NCI-H1417 treated with DMSO at 0.1 percent for 48 hours (cell line): ENCODE measurements at places on chromosomes 3 and 15.

- no peak for DNase-seq
Observed at GRCh38 chr3:184485906-184486305, 75.7 kb upstream of the EPHB3 start.

- no peak for DNase-seq
Observed at GRCh38 chr3:31724651-31725050, 191.9 kb downstream of the STT3B start.

GRCh38 chr15:68425428-68426060, 6.4 kb downstream of the ITGA11 start:
- DNase-seq: no peak

- no peak for DNase-seq
Observed at GRCh38 chr3:135964160-135964955, 1.2 kb upstream of the PPP2R3A start.

GRCh38 chr3:107206141-107206540, 171.1 kb upstream of the CCDC54 start:
- no peak for DNase-seq

- DNase-seq: no peak
Observed at GRCh38 chr15:52984507-52984906, 194.4 kb upstream of the ONECUT1 start.

DNA sequence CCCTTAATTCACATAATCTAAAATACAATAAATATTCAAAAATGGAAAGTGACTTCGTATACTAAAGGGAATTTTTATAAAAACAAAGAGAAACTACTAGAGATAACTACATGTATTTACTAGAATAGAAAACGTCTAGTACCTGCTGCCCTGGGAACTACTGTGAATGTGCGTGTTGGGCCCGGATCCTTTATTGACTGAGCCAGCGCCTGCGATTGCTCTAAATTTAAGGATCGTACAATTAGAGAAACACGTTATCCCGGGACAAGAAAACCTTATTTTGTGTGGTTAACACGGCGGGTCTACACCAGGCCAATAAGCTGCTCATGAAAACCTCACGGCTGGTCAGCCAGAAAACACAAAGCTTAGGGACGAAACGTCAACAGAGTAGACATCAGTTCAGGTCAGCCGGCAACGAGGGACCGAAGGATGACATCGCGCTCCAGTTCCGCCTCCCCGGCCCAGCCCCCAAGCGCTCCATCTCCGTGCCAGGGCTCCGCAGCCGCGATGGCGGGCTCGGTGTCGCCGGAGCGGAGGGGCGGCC, 555 bp downstream of the TM2D3 start:
- DNase-seq: no peak

GRCh38 chr3:125381314-125381713, 6.2 kb upstream of the ZNF148 start:
- no peak for DNase-seq

GRCh38 chr15:51134416-51135199, 39.9 kb upstream of the TNFAIP8L3 start:
- DNase-seq: no peak

GRCh38 chr3:36405190-36405589, 24.9 kb downstream of the STAC start:
- no peak for DNase-seq

GRCh38 chr15:77580996-77581682, 51.6 kb downstream of the LINGO1 start:
- no peak for DNase-seq

DNA sequence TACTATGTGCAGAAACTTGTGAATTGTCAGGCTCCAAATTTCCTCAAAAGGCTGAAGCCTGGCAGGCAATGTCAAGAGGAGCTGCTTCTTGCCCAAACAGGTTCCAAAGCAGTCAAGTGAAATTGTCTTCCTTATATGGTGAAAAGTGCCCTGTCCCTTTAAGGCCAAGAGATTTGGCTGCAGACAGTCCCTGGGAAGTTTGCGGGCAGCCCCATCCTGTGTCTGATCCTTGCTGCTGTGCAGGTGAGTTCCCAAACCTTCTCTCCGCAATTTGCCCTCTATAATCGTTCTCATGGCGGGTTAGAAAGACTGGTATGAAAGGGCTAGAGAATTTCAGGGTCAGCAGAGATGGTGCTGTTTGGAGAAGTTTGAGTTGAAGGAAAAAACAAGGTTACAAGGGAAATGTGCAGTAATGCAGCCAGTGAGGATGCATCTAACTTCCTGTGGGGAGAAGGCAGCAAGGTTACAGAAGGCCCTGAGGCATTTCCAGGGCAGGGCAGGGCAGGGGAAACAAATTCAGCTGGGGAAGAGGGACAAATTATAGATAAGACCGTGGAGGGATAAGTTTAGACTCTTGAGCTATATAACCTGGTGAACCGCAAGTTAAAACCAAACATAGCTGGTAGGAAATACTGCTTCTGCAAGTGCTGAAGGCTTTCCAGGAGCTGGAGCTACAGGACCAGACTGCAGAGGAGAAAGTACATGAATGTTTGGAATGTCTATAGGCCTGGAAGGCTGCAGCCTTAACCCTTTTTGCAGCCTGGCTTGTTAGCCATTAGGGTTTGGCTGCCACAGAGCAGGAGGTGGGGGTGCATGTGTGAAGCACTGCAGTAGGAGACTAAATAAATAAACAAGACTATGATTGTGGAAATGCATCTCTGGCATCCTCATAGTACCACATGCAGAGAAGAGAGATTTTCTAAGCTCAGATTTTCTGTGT, 256.2 kb upstream of the IL12A start:
- no peak for DNase-seq

GRCh38 chr15:69398491-69398891, 15.7 kb upstream of the KIF23 start:
- DNase-seq: no peak

DNA sequence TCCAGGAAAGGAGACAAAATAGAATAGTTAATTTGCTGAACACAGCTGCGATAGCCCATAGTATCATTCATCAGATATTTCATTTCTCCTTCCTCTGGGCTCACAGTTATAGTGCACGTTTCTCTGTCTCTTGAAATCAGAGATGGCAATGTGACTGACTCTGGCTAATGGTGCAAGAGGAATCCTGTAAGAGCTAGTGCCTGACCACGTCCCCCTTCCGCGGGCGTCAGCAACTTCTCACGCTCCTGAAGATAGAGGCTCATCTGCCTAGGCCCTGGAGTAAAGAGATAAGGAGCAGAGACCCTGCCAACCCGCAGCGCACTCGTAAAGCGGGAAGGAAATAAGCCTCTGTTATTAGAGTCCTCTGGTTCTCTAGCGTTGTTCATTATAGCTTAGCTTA, 391.8 kb downstream of the VPS13C start:
- no peak for DNase-seq

- no peak for DNase-seq
Observed at GRCh38 chr15:64693134-64693533, 82.3 kb downstream of the RBPMS2 start.

DNA sequence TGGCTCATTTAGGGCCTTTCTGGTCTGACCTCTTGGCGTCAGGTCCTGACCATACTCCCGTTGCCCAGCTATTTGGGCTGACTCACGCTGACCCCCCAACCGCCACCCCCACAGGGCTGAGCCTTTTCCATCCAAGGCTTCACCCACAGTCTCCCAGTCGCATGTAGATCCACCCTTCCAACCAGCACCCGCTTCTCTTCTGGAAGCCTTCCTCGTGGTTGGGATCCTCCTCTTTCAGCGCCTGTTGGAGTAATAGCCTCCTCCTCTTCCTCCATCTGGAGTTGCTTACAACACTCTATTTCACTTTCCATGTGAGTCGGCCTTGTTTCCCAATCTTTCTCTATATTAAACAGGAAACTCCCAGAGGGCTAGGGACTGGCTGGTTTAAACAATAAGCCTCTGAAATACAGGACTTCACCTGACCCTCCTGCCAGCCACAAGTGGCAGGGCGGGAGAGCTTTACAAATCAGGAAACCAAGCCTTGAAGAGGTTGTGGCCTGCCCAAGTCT, 2.1 kb upstream of the ALAS1 start:
- no peak for DNase-seq

DNA sequence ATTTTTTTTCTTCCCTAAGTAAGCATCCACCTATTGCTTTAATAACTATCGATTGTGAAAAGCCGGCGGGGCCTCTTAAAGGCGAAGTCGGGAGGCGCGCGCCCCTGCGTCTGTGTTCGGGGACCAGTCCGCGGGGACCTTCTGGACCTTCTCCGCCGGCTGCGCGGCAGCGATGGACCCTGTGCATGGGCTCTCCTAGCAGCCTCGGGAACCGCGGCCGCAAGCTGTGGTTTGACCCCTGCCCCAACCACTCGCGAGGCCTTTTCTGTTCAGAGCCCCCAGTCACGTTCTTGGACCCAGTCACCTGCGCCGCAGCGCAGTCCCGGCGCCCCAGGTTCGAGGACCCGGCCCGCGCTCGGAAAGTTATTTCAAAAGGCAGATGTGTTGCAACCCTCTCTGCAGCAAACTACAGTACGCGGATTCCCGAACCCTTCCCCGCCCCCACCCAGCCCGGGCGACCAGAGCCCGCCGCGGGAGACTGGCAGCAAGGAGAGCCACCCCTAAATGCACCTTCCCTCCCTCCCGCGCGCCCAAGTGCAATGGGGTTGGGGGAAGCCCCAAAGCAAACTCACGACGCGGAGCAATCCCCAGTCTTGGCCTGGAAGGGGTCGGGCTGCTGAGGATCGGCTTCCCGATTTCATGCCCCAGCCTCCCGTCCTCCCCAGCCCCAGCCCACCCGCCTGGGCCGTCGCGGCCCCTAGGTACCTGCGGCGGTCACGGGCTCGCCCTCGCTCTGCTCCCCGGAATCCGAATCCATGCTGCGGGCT, 684 bp downstream of the TNFAIP8L3 start:
- DNase-seq: no peak

DNA sequence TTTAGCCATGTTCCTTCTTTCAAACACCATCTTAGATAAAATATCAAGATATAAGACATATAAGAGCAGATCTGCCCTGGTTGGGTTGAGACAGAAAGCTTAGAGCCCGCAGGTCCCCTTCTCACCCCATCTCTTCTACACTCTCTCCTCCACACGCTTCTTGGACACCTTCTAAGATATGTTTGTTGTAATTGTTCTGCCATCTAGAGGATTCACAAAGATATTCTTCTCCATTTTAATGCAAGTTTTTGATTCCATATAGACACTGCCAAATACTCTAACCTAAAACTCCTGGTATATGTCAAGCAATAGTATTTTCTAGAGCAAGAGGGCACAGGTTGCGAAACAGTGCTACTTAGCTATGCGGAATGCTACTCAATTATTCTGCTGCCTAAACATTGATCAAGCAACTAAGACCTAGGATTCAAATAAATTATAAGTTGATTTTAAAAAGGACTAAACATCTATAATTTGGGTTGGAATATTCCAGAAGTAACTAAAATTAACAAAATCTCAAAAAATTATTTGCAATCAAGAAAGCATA, 6.8 kb downstream of the CHRM5 start:
- no peak for DNase-seq

DNA sequence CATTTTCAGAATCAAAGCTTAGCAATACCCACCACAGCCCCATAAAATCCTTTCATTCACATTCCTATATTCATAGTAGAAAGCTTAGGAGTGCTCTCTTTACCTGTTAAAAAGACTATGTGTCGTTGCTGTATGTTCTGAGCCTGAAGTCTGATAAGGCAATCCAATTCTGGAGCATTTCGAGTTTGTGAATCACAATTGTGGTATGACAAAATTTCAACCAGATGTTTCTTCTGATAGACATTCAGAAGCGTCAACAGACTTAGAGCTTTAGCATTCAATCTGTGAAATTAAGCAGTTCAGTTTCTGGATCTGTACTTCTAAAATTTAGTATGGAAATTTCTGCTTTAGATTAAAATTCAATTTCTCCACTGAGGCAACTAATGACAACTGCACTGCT, 58.3 kb downstream of the TASOR start:
- DNase-seq: no peak

DNA sequence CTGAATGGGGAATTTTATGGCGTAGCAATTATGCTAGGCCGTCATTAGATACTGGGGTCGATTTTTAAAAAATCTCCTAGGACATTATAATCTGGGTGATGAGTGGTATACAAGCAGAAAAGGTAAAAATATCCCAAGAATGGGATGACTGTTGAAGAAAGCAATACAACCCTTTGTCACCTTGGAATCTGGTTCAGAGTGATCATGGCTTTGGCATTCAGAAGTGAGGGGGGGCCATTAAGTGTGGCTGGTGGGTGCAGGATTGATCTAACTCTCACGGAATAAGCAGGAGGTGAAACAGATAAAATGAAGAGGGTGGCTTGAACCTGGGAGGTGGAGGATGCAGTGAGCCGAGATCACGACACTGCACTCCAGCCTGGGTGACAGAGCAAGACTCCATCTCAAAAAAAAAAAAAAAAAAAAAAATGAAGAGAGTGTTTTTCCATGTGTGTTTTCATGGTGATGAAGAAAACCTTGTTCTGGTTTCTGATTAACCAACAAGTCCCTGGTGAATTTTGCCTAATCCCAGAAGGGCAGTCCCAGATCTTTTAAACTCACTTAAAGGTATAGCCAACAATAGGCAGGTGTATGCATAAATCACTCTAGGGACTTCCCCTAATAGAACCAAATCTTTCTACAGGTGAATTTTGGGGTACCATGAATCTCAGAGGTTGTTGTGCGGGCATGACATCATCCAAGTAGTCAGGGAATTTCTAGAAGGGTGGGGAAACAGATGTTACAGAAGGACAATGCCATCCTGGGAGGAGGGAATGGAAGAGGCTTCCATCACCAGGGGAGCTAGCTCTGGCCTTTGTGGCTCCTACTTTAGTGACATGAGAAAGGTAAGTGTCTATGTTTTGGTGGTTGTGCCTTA, 3.1 kb upstream of the RAD54L2 start:
- DNase-seq: no peak

- DNase-seq: no peak
Observed at GRCh38 chr3:21328711-21329390, 422.2 kb downstream of the ZNF385D start.

- DNase-seq: no peak
Observed at GRCh38 chr3:71391361-71391760, 192.2 kb downstream of the FOXP1 start.

- DNase-seq: no peak
Observed at GRCh38 chr3:167394003-167394402, 13.9 kb upstream of the ZBBX start.

DNA sequence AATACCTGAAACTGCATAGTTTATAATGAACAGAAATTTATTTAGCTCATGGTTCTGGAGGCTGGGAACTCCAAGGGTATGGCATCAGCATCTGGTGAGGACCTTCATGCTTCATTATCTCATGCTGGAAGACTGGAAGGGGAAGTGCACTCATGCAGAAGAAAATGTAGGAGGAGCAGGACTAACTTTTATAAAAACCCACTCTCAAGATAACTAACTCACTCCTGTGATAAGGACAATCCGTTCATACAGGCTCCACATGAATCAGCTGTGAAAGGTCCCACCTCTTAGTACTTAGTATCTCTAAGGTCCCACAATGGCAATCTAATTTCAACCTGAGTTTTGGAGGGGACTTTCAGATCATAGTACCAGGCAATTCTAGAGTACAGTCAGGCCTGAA, 33.6 kb upstream of the APH1B start:
- DNase-seq: no peak

- DNase-seq: no peak
Observed at GRCh38 chr3:143155756-143156155, 36.2 kb downstream of the CHST2 start.

DNA sequence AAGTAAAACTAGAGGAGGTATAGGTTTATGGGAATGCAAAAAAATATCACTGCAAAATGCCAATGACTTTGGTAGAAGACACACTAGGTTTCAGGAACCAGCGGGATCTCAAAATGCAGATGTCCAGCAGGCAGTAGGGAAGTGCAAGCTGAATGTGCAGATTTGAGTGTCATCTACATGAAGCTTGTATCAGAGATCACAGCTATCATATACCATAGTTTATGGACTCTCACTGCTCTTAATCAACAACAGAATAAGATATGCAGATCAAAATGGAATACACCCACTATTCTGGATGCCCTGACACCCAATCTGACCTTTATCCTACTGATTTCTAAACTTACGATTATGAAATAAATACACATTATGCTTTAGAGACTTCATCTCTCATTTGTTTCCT, 27.7 kb downstream of the TMCC1 start:
- no peak for DNase-seq
